ENCODE measurements at places on chromosomes 3 and 15. TPM values are rescaled to one million over a fixed set of nuclear protein-coding genes. Genes with fewer than 3 reads are reported as not detected.

DNA sequence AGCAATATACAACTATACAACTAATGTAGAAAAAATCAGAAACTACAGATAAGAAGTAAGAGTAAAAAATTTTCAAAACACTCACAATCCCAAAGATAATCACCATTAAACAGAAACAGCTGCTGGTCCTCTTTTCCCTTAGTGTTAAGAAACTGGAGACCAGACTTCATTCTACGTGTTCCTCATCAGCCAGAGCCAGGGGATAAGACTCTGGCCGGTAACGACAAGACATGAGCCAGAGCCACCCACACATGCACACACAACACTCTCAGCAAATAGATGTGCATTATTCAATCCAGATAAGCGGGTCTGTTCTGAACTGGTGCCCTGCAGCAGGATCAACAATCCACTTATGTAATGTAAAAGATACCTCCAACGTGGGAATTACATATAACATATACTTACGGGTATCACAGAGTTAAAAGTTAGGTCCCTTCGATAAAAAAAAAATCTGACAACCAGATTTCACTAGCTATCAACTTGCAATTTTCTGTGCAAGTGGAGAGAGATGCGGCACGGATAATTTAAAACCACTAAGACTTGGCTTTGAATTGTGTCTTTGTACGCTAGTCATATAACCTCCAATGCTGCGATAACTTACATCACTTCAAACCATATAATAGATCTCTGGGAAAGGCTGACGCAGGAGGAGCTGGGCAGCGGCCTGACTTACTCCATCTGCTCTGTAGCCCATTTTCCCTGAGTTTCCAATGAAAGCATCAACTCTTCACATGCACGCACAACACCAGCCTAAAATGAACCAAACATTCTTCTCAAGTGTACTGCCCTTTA, 17.8 kb downstream of the PRICKLE2 start:
- DNase-seq, result peak; percentile 66

GRCh38 chr15:94327356-94327936, 96.1 kb downstream of the MCTP2 start:
- DNase-seq, result no peak

DNA sequence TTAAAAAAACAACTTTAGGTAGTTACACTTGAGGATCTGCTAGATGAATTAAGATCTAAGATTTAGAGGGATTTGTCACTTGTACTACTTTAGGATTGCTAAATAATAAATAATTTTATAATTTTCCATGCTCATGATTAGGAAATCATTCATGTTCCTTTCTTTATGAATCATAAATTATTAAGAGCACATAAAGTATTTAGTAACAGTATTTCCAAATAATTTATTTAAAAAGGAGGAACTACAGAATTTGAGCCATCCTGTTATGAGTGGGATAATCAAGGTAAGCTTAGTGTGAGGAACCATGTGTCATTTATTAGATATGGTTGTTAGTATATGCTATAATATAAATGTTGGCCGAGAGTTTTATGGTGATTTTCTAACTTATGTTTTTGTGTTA, 37.5 kb upstream of the C3orf38 start:
- DNase-seq, result no peak

IL20RB gene
- 0.88 TPM for total RNA-seq

CPEB1 gene
- 1.8 TPM for total RNA-seq
